ENCODE measurements at places on chromosomes 1 and 21.

- no peak for DNase-seq
These were observed 51.7 kb downstream of the SH3GLB1 start for GRCh38 chr1:86756062-86756406.

- no peak for DNase-seq
These were observed 6.2 kb downstream of the KDM5B start for GRCh38 chr1:202802034-202802433.

DNA sequence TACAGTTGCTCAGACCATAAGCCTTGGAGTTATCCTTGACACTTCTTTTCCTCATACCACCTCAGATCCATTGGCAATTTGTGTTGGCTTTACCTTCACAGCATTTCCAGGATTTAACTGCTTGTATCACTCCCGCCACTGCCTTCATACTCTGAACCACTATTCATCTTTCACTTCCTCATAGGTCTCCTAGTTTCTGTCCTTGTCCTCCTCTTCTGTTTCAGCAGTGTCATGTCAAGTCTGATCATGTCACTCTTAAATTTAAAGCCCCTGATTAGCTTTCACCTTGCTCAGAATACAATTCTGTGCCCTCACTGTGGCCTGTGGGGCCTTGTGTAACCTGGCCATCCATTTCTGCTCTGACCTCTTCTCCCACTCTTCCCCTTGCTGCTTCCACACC lies 34.7 kb upstream of the C1orf115 start:
- DNase-seq, result no peak

DNA sequence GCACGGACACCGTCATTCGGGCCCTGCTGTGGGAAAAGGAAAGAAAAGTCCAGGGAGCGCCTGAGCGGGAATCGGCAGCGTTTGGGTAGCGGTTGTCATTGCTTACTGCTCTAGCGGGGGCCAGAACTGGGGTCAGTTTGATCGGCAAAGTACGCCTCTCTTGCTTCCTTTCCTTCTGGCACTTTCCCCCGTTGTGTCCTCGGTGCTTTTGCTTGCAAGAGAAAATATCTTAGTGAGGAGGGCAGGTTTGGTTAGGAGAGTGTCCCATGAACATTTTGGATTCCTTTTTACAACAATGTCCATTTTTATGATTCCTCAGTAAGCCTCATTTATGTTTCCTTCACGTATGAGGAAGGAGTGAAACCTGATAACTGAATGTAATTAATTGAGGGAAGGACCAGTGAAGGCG lies 670 bp downstream of the ST3GAL3 start:
- no peak for DNase-seq

GRCh38 chr1:1106510-1107221 lies 9.2 kb downstream of the C1orf159 start:
- DNase-seq, result no peak

DNA sequence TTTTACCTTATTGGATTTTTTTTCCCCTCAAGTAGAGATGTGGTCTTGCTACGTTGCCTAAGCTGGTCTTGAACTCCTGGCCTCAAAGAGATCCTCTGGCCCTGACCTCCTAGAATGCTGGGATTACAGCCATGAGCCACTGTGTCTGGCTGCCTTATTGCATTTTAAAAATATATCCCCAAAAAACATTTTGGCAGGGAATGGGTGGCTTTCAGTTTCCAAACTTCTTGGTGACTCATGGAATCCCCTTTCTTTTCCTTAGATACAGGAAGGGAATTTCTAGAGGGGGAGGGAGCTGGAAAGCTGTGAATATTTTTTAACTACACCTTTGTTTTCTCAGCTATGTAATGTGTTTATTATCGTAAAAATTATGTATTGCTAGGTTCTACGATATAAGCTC lies 73.3 kb downstream of the SNRPE start:
- DNase-seq, result no peak

- no peak for DNase-seq
These were observed 870.7 kb upstream of the ADGRL2 start for GRCh38 chr1:80929868-80930508.

GRCh38 chr1:10696977-10697376 lies 99.5 kb downstream of the CASZ1 start:
- DNase-seq, result no peak

DNA sequence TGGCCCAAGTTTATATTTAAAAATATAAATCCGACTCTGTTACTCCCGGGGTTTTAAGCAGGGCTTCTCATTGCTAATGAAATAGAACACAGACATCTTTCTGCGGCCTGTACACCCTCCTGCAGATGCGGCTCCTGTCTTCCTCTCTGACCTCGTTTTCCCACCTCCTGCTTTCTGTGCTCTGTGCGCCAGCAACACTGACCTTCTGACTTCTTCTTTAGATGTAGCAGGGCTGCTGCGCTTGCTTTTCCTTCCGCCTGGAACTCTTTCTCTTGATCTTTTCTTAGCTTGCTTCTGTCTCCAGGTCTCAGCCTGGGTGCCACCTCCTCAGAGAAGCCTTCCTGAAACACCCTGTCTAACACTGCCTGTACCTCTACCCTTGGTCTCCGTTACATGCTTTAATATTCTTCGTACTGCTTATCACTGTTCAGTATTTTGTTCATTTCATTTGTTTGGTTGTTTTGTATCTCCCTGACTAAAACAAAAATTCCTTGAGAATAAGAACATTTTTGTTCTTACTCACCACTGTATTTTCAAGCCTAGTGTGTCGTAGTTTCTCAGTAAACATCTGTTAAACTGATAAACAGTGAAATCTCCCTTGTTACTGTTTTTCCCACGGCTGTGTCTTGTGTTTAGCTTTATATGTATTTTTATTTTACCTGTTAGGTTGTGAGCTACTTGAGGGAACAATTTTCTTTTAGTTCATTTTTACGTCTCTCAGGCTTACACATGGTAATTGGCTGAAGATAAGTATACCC lies 79.0 kb downstream of the ST3GAL3 start:
- DNase-seq, result no peak

DNA sequence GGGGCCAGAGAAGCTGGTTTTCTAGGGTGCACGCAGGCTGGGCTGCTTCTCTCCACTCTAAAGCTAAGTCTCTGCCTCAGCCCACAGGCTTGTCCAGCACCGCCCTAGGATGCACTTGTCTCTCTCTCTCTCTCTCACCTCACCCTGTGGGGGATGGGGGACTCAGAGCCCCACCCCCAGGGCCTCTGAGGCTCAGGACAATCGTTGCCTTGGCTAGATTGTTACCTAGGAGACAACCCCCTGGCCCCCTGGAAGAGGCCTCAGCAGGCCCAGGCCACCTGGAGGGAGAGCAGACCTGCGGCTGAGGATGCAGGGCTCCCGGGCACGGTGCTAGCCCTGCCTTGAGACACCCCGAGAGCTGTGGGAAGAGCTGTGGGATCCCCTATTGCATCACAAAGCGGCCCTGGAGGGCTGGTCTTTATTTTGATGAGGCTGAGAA lies at the start of gene ACTRT2:
Gene ACTRT2 (plus strand): TSS at position 235 of the 439 bp plus-strand sequence. CDS start 220 bp downstream, outside the sequence.
- DNase-seq, result no peak

GRCh38 chr1:84259989-84260388 lies 41.5 kb upstream of the SAMD13 start:
- DNase-seq, result no peak

DNA sequence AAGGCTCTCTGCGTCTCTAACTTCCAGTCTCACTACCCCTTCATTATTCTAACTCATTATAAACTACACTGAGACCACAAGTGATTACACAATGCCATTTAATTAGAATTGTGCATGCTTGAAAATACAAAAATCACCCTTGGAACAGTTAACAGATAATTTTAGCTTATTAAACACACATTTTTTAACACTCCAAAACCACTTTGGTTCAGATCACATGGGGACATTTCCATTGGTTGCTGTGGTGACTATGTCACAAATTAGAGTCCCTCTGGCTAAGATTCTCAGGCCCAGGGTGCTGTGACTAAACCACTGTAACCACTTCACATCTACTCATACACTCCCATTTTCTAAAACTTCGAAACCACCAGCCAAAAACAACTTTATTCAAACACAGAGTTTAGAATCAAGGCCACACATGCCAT lies 43.0 kb downstream of the JAK1 start:
- DNase-seq, result no peak

GRCh38 chr1:1614204-1614953 lies 921 bp upstream of the MIB2 start:
- DNase-seq, result no peak

DNA sequence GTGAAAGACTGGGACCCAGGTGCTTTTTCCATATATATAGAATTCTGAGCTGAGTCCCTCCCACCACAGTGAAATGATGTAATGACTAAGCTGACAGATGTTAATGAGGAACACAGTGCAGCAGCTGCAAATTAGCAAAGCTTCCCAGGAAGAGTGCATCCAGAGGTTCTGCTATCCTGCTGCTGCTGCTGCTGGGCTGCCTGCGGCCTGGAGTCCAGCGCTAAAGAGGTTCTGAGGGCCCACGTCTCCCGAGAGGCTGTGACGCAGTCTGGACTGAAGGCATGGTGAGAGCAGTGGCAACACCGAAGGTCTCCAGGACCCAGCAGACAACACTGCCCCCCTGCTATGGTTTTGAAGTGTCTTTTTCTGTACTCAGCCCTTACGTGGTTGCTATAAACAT lies 63.9 kb downstream of the URB2 start:
- no peak for DNase-seq

GRCh38 chr1:6870086-6870485 lies 84.8 kb downstream of the CAMTA1 start:
- no peak for DNase-seq

- DNase-seq, result no peak
These were observed at the start of gene CAMK1G for GRCh38 chr1:209583408-209583807. Gene CAMK1G (plus strand): TSS chr1:209583714. CDS start chr1:209594984, 11,270 bp downstream.

DNA sequence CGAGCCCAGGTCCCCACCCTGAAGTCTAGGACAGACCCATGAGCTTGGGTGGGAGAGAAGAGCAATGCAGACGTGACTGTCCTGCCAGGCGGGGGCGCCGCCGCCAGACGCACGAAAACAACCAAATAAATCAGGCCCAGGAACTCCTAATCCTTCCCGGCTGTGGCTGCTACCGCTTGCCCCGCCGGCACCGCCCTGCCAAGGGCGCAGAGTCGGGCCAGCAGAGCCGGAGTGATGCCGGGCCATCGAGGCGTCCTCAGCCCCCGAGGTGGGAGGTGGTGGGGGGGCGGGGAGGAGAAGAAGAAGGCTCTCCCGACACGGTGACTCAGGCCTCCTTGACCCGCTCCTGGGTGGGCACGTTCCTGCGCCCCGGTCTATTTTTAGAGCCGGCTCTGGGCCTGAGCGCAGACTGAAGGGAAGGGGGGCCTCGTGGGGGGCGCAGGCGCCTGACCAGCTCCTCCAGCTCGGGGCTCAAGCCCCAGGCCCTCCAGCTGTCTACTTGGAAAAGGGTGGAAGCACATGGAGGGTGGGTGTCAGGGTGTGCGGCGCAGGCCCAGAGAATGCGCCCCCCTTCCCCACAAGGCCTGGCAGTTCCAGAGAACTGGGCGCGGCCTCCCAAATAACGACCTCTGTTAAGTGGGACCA lies 10.7 kb upstream of the COL16A1 start:
- no peak for DNase-seq

- DNase-seq, result no peak
These were observed 482.4 kb downstream of the OMA1 start for GRCh38 chr1:58064166-58064565.

- DNase-seq, result no peak
These were observed 35.1 kb upstream of the GRIK3 start for GRCh38 chr1:37069406-37069805.

- no peak for DNase-seq
These were observed 4.3 kb downstream of the NTMT2 start for GRCh38 chr1:170150016-170150415.

DNA sequence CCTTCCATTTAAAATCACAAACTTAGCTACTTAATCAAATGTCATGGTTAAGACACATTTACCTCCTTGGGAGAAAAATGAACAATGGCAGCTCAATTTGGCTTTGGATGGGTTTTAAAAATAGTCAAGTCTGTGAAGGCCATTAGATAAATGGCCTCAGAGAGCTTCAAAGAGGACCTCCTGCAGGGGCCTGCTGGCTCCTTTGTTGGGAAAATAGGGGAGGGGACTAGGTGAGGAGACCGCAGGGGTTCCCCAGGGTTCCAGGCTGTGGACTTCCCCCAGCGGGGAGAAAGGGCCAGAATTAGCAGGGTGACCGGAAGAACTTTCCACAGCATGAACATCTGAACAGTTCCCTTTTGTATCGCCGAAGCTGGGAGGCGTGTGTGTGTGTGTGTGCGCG lies 3.4 kb upstream of the AJAP1 start:
- DNase-seq, result no peak

DNA sequence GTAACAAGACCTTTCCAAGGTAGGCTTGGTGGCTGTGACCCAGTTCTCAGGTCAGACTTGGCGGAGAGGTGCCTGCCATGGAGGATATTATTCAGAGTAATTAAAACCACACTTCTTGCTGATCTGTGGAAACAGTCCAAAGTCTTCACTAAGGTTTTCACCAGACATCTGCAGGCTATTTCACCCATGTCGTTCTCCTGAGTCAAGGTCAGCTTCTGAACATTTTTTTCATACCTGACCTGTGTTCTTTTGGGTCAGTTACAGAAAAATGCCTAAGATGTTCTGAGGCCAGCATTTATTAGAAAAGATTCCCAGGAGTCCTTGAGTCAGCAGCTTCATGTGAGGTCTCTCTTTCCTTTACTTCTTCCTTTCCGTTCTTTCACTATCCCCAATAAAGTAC lies 54.9 kb downstream of the RGL1 start:
- DNase-seq, result no peak

GRCh38 chr1:24695202-24695974 lies 49.9 kb upstream of the CLIC4 start:
- DNase-seq, result no peak

DNA sequence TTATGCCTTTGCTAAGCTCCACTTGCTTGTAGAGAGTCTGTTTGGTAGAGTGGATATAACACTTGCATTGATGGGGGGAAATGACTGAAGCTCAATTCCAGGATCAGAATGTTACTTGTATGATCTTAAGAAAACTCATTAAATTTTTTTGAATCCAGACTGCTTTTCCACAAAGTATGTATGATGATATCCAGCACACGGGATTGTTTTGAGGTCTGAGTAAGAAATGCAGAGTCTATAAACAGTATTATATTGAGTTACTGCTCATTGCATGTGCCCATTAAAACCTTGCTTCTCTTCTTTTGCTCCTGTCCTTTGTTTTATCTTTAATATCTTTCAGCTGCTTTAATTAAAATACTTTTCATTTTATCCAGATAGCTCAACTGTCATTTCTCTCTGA lies 570.4 kb upstream of the ZRANB2 start:
- DNase-seq, result no peak

All from cortex of kidney (tissue), 1 donor.